GM23248 (cell line): ENCODE measurements at places on chromosomes 4 and X.

DNA sequence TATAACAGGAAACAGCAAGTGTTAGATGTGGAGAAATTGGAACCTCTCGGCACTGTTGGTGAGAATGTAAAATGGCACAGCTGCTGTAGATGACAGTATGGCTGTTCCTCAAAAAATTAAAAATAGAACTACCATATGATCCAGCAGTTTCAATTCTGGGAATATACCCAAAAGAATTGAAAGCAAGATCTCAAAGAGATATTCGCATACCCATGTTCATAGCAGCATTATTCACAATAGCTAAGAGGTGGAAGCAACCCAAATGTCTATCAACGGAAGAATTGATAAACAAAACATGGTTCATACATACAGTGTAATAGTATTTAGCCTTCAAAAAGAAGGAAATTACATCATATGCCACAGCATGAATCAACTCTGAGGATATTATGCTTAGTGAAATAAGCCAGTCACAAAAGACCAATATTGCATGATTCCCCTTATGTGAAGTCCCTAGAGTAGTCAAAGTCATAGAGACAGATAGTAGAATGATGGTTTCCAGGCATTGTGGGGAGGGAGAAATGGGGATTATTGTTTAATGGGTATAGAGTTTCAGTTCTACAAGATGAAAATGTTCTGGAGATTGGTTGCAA, 467.7 kb downstream of the IDS start:
- no peak for DNase-seq

DNA sequence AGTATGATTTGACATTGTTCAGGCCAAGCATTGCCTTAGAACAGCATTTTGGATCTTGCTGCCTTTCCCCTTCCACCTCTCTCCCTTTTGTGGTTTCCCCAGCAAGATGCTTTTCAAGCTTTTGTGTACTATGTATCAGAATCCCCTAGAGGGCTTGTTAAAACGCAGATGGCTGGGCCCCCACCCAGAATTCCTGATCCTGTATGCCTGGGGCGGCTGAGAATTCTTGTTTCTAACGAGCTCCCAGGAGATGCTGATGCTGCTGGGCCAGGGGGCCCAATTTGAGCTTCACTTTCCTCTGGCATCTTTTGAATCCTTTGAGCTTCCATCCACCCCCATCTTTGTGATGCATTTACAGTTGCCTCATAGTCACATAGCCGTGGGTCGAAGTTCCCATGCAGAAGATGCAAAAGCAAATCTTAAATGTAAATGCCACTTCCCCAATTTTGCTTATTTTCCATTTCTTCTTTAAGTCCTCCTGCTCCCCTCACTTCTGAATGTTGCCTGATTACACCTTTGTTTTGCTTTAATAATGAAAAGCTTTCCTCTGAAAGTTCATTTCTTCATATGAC, 18.5 kb downstream of the HCCS start:
- no peak for DNase-seq

DNA sequence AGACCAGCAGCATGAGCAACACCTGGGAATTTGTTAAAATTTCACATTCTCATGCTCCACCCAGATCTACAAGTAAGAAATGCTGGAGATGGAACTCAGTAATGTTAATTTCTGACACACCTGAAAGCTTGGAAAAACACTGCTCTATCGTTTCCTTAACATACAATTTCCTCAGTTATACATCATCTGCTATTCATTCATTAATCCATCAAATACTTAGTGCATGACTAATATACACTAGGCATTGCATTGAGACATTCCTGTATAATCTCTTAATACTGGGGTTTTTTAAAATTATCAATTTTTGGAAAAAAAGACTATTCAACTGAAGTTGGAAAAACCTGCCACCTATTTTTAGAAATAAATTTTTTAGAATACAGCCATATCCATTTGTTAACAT, 106.1 kb downstream of the CHM start:
- no peak for DNase-seq

GRCh38 chr4:189443341-189443740, 497.3 kb upstream of the FRG1 start:
- DNase-seq, result no peak

DNA sequence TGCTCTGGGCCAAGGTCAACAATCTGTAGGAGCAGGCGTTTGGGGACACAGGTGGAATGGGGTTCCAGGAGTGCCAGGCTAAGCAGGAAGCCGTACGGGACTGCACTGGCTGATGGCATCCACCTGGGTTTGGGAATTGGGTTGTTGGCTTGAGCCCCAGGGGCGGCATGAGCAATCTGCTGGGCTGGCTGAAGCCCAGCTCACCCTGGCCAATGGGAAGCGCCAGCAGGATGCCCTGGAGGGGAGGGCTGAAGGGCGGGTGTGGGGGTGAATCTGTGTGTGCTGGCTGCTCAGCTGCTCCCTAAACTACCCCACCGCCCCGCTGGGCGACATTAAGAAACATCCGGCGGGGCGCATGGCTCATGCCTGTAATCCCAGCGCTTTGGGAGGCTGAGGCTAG, 8.9 kb upstream of the RGS12 start:
- DNase-seq, result no peak

DNA sequence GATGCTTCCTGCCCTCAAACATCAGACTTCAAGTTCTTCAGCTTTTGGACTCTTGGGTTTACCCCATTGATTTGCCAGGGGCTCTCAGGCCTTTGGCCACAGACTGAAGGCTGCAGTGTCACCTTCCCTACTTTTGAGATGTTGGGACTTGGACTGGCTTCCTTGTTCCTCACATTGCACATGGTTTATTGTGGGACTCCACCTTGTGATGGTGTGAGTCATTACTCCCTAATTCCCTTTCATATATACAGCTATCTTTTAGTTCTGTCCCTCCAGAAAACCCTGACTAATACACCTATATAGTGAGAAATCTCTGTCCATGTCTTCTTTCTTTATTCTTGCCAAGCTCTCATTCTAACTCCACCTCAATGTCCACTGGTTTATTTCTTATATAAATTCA, 736.9 kb upstream of the HS3ST1 start:
- DNase-seq, result no peak

DNA sequence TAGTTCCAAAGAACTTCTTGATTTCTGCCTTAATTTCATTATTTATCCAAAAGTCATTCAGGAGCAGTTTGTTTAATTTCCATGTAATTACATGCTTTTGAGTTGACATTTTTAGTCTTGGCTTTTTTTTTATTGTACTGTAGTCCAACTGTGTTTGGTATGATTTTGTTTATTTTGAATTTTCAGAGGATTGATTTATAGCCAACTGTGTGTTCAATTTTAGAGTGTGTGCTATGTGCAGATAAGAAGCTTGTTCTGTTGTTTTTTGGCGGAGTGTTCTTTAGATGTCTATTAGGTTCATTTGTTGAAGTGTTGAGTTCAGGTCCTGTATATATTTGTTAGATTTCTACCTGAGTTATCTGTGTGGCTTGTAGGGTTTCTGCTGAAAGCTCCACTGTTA, 533.6 kb downstream of the TRAM1L1 start:
- no peak for DNase-seq

DNA sequence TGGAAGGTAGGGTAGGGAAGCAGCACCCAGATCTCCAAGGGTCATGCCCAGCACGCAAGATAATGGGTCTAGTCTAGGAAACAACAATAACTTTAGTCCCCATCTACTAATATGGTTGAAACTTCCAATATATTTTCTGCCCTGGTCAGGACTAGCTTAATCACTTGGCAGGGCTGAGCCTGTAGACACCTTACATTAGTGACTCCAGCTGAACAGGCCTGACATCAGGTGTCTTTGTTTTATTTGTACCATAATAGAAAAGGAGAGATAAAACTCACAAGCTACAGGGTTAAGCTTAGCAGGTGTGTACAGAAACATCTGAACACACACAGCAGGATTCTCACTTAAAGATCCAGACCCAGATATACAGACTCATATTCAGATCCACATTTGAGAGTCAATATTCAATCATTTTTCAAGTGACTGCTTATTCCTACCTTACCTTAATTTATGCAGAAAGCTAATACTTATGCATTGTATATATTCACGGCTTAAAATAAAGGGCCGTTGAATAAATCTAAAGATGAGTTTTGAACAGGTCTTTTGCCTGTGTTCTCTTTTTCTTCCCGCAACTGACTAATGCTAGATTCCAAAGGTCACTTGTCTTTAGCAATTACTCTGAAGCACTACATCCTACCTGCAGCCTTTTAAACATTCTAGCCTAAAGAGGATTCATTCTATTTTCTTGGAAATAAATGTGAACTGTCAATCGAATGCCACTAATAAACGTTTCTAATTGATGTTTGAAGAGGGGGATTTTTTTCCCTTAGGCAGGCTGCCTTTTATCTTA, 745.3 kb downstream of the RPA4 start:
- DNase-seq, result no peak

GRCh38 chr4:6887591-6888371, 21.8 kb upstream of the TBC1D14 start:
- no peak for DNase-seq

GRCh38 chrX:8820910-8821527, 19.8 kb upstream of the FAM9A start:
- DNase-seq, result peak; percentile 33

DNA sequence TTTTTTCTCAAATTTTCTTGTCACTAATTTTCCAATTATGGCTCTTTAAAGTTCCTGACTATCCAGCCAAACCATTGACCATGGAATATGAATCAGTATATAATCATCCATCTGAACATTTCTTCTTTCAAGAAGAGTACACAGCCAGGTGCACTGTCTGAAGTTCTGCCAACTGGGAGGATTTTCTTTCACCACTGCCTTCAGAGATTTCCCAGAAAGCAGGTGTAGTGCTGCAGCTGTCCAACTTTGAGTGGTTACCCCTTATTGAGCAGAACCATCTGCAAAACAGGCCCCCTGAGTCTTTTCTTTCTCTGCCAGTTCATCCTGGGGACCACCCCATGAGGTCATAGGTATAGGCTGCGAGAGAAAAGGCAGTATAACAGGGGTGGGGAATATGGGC, 1213.2 kb downstream of the RAPGEF2 start:
- no peak for DNase-seq

GRCh38 chr4:38287101-38287851, 327.1 kb downstream of the PTTG2 start:
- DNase-seq, result no peak

GRCh38 chr4:6087669-6088341, 69.6 kb upstream of the C4orf50 start:
- peak; percentile 20 for DNase-seq

- peak; percentile 7 for DNase-seq
These were observed 37.1 kb downstream of the GK start for GRCh38 chrX:30690330-30690729.

DNA sequence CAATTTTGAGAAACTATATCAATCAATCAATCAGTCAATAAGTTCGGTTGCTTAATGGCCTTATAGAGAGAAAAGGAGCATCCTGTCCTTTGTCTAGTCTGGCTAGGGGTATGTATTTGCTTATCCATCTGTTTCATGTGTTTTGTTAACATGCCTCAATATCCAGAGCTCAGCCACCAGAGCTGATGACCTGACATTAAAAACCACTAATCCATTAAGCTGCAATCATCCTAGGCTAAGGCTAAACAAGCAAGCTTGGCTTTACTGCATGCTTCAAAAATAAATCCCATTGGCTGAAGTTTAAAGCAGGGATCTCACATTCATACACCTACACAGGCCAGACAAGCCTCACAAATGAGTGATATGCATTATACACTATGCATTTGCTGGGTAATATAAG, 139.7 kb downstream of the INPP4B start:
- no peak for DNase-seq

DNA sequence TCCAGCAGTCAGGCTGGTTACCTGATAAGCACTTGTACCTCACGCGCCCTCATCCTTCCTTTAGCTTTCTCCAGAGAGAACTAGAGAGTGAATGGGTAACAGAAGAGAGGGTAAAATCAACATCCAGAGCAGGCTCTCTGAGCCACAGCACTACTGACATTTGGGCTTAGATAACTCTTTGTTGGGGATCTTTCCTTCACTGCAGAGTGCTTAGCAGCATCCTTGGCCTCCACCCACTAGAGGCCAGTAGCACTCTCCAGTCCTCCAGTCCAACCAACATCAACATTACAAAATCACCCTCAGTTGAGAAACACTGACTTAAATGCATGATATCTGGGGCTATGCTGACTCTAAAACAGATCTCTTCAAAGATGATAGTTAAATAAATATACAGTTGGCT, 220.7 kb downstream of the TACR3 start:
- peak; percentile 58 for DNase-seq

GRCh38 chrX:71504346-71504745, 28.6 kb upstream of the OGT start:
- no peak for DNase-seq

GRCh38 chr4:164251257-164251656, 502.7 kb upstream of the SMIM31 start:
- no peak for DNase-seq

DNA sequence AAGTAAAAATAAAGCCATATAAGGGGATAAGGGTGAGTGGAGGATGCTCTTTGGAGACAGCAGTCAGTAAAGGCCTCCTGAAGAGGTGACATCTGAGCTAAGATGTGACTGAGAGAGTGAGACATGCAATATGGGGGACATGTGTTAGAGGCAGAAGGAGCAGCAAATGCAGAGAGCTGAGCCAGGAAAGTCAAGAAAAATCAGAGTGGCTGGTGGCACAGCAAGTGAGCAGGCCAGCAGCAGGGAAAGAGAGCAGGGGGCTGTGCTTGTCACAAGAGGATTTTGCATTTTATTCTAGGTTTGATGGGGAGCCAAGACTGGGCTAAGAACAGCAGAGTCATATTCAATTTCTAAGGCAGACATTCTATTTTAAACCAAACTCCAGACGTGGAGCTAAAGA, 394.5 kb downstream of the KCNIP4 start:
- no peak for DNase-seq

GRCh38 chrX:50952406-50952805, 41.9 kb downstream of the BMP15 start:
- DNase-seq, result no peak

GRCh38 chr4:168662297-168662984, 165.6 kb downstream of the PALLD start:
- DNase-seq, result no peak

DNA sequence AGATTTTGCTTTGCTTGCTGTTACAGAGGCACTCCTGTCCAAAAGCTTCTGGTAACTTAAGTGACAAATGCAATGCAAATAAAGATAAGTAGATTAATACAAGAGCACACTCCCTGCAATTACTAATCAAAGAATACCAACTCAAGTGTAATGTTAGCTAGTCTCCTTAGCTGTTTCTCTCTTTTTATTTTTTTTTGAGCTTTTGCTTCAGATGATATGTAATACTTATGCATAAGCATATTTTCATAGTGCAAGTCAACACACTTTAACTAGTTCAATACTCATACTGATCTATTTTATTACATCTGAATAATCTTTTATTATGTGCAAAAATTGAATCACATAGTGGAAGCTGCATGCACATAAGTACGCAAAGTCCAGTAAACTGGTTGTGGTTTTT, 2.7 kb downstream of the SLC7A11 start:
- DNase-seq, result no peak

DNA sequence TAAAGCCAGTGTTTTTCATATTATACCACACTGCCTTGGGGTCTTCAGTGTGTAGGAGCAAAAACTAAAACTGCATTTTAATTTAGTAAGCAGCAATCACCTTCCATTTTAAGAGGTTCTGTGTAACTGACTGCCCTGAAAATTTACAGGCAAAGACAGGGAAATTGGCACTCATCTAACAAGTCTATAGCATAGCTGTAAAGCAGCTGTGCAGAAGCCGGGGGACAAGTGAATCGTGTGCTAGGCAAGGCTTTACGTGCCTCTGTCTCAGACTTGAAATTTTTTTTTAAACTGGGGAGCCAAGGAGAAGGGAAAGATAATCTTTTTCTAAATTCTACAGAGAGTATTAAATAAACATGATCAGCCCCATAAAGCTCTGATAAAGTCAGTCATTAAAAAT, 39.7 kb downstream of the TSPAN5 start:
- DNase-seq, result no peak
